Stimulated activated CD8-positive, alpha-beta memory T cell treated with anti-CD3 and anti-CD28 coated beads, Interleukin-4, amount 100 ng/mL, for 4 hours (primary cell): ENCODE measurements at places on chromosomes 16 and 17.

DNA sequence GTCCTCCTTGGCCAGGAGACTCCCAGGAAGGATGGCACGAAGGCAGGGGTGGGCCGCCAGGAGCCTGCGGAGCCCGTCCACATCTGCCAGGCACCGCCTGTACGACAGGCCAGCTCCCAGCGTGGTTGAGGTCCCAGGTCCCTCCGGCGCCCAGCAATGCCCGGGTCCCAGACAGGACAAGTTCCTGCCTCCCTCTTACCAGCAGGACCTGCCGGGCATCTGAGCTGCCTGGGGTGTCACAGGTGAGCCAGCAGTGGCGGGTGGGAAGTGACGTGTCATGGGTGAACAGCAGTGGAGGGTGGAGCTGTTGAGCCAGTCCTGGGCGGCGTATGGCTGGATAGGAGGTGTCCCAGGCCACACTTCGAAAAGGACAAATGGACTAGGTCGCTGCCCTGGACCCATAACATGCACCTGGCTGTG is 15.7 kb upstream of the BAHCC1 start:
- DNase-seq = no peak

- no peak for DNase-seq
These were observed 40.8 kb upstream of the VPS4A start for GRCh38 chr16:69270395-69270794.

- no peak for DNase-seq
These were observed 42.0 kb upstream of the SLC6A2 start for GRCh38 chr16:55613613-55614335.

- DNase-seq = peak; percentile 62
These were observed 6.6 kb downstream of the PHB1 start for GRCh38 chr17:49407981-49408501.

DNA sequence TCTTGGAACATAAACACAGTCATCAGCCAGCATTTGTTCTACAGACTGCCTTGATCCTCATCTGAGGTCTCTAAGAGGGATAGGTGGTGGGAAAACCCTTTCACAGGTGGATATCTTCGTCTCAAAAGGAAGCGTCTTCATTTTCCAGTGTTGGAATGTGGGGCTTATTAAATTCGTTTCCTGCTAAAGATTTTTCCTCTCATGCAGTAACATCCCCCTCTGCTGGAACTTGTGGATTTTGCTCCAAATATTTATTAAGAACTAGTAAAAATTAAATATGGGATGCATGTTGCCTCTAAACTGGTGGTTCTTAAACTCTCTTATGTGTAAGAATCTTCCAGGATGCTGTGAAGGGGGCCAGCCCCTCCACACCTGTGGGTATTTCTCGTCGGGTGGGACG is 20.1 kb upstream of the MLYCD start:
- no peak for DNase-seq

- no peak for DNase-seq
These were observed 30.0 kb downstream of the DGKE start for GRCh38 chr17:56863974-56864373.

DNA sequence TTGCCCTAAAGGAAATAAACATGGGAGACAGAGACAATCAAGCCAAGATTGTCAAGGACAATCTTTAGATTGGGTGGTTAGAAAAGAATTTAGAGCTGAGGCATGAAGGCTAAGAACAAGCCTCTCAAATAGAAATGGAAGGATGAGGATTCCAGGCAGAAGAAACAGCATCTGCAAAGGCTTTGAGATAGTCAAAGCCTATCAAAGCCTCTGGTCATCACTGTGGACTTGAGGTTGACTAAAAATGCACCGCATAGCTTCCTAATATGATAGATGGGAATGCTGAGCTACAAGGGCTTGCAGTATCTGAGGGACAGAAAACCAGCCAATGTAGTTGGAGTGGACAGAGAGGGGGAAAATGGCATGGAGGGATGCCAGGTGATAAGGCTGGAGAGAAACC is 109.8 kb upstream of the FAM20A start:
- DNase-seq = no peak

DNA sequence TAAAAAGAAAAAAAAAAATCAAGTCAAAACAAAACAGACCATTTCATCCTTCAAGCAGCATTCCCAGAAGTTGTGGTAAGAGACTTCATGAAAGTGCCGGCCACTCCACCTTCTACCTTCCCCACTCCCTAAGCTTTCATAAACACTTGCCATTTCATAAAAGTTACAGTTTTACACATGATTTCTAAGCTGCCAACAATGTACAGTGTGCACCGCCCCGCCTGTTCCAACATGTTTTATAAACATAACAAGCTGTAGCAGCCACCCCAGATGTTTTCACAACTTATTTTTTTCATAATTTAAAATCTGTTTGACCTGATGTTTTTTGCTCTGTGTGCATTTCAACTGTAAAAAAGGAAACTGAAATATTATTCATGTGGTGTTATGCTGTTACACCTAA is 608.1 kb downstream of the TOX3 start:
- no peak for DNase-seq

DNA sequence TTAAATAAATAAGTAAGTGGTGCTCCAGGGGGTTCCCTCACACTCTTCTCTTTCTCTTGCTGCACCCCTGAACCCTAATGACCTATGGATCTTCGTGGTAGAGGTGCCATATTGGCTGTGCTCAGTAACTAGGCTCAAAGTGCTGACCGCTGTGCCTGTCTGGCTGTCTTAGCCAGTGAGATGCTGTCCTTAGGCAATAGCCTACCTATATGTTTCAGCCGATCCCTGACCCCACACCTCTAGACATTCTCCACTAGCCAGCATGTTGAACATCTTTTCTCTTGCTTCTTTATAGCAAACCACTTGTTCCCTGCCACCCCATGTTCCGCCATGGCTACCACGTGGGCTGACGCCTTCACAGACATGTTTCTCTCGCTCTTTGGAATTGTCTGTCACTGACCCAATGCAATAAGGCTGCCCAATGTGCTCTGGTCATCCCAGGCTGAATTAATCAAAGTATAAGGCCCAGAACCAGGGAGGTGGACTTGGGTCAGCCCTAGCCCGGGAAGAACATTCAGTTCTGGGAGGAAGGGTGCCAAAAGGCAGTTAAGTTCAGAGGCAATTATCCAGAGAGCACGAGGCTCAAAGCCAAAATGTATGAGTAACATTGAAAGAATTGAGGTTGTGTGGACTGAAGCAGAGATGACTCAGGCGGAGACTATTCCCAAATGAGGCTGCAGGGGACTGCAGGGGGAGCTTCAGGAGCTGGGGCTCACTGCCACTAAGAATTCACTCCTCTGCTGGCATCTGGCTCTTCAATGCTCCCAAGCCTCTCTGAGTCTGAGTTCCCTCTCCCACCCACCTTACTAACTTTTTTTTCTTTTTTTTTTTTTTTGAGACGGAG is 28.7 kb upstream of the TNRC6A start:
- no peak for DNase-seq

GRCh38 chr17:7336240-7337175 is at the start of gene ACAP1:
ACAP1 (plus strand) TSS chr17:7336529; CDS start chr17:7336735, 206 bp downstream.
- DNase-seq = peak; percentile 66

DNA sequence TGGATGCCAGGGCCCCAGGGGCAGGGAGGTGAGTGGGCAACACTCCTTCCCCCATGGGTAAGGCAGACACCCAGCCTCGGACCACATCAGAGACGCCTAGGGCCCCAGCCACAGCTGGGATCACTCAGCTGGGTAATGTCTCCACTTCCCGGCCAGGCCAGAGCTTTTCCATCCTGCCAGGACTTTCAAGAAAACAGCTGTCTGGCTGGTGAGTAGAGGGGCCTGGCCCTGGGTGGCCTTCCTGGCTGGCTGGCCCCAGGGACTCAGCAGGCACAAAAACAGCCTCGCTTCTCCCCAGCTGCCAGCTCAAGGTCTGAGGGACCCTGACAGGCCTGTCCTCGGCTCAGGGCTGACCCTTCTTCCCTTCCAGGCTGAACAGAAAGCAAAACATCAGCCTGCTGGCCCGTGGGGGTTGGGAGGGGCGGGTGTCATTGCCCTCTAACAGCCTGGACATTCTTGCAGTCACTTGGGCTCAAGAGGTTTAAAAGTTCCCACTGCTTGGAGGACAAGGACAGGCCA is 45.3 kb upstream of the JPH3 start:
- no peak for DNase-seq

DNA sequence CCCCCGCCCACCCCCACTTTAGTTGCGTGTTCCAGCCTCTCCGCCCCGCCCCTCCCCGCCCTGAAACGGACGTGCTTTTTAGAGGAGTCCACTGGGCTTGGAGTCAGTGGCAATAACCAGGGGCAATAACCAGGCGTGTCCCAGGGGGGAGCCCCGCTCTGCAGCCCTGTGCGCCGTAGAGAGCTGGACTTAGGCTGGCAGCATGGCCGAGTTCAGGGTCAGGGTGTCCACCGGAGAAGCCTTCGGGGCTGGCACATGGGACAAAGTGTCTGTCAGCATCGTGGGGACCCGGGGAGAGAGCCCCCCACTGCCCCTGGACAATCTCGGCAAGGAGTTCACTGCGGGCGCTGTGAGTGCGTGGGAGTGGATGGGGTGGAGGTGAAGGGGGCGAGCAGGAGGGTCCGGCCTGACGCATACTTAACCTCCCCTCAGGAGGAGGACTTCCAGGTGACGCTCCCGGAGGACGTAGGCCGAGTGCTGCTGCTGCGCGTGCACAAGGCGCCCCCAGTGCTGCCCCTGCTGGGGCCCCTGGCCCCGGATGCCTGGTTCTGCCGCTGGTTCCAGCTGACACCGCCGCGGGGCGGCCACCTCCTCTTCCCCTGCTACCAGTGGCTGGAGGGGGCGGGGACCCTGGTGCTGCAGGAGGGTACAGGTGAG is at the start of gene ALOX15B:
TSS of gene ALOX15B (plus strand) at position 106 of the 657 bp plus-strand sequence. CDS start at position 203, 97 bp downstream.
- no peak for DNase-seq

GRCh38 chr17:76198702-76199101 is 41.6 kb downstream of the RNF157 start:
- DNase-seq = no peak

GRCh38 chr17:75568412-75569255 is 19.0 kb upstream of the MYO15B start:
- no peak for DNase-seq

- peak; percentile 59 for DNase-seq
These were observed 8.8 kb upstream of the MLKL start for GRCh38 chr16:74709441-74709877.

DNA sequence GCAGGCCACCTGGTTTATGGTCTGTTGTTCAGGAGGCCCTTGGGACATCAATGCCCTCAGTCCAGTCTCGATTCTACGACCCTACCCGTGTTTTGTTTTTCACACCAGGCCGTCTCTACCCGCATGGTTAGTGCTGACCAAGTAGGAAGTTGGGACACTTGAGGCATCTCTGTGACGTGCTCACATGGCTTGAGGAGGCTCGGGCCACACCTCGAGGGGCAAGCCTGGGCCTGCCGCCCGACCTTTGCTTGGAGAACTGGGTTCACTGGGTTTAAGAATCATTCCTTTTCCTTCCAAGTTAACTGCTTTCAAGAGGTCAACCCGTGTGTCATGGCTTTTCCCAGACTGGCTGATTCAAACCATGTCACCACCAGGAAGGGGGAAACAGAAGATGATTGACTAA is 86.8 kb downstream of the CMIP start:
- no peak for DNase-seq

DNA sequence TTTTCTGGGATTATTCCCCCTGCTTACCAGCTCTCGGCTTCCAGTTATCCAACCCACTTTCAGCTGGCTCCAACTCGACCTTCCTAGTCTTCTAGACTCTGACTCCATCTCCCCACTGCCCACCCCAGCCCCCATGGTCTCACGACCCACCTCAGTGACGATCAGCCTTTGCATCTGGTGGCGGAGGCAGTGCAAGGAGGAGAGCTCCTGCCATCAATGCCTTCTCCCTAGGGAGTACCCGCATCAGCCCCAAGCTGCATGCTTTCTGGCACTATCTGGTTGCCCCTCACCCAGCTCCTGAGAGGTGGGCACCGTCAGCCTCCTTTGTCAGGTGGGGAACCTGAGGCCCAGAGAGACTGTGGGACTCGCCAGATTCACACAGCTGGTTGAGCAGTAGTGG is 72.6 kb upstream of the RPL38 start:
- no peak for DNase-seq

DNA sequence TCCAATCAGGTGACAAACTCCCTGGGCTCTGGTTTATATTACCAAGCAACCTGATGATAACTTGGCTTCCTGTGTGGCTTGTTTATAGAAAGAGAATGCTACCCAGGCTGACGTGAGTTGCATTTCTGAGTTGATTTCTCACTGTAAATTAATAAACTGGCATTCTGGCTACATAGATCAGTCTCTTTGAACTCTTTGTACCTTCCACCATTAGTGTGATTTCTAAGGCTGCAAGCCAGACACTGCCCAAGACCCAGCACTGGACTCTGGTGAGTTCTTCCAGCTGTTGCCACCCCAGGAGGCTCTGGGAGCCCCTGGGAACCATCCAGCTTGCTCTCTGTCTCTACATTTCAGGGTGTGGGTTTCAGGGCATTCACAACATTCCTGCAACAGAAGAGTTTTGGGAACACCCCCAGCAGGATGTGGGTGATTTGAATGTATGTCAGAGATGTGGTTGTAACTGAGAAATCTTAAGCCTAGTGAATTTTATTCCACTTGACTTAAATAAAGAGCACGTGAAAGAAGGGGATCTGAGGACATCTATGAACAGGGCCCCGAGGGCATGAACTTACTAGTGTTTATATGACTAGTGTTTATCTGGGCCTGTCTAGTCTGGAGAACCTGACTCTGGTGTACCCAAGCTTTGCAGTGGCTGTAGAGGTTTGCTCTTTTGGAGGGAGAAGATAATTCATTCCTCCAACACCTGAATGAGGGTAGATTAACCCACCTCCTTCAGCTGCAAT is 30.3 kb upstream of the LRRC37A start:
- no peak for DNase-seq

- no peak for DNase-seq
These were observed 35.1 kb downstream of the SHCBP1 start for GRCh38 chr16:46586011-46586577.

DNA sequence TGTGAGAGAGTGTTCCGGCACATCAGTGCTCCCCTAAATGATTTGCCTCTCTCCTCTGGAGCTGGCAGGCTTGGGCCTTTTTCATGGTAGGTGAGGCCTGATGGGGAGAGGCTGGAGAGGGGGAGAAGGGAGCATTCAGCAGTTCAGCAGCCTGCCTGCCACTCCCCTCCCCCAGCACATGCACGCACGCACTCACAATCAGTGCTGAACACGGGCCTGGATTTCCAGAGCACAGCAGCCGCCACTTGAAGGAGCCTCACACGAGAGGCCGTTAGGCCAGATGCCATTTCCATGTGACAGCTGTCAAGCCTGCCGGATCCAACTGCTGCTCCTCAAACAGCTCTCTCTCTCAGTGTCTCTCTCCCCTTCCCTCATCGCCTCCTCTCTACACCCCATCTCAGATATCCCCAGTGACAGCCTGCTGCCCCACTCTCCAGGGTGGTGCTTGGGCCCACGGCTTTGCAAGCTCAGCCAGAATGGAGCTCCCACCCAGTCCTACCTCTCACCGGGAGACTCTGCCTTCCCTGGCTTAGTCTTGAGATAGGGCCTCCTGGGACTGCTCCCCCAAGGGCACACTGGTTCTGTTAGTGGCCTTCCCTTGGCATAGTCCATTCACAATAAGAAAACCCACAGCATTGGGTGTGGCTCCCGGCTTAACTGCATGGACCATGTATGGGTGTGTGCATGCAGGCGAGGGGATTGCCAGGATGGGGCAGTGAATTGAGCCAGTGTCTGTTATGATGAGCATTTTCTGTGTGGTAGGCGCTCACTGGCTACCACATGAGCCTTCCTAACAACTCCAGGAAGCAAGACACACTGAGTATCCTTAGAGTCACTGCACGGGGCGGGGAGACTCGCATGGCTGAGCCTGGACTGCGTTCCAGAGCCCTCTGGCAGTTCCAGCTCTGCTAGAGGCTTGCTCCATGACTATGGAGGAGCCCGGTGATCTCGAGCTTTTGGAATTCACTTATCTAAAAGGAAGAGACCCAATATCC is 226.2 kb downstream of the CCDC182 start:
- no peak for DNase-seq
